T-cell (primary cell): ENCODE measurements at places on chromosomes 1 and 21.

DNA sequence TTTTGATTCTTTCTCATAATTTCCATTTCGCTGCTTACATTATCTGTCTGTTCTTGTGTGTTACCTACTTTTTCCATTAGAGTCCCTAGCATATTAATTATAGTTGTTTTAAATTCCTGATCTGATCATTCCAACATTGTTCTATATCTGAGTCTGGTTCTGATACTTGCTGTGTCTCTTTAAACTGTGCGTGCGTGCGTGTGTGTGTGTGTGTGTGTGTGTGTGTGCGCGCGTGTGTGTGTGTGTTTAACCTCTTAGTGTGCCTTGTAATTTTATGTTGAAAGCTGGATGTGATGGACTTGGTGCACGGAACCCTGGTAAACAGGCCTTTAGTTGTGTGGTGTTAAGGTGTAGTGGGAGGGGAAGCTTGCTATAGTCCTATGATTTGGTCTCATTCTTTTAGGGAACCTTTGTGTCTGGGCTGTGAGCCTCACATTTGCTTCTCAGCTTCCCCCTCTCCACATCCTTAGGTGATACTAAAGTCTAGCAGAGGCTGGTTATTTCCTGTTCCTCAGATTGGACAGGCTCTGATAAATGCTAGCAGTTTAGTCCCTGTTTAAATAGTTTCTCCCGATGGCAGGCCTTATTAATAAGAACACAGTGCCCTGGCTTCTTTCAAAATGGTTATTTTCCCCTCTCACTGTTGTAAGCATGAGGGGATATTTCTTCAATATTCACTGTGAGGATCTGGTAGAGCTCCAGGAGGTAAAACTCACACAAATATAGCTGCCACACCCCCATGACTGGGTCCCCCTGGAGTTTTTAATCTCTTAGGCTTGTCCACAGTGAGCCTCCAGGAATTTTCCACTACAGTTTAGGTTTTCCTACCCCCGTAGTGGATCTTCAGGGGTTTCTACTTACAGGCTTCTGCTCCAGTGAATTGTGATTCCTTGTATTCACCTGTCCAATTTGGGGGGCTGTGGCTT is 118.3 kb downstream of the GALNT2 start:
- no peak for DNase-seq

GRCh38 chr1:61477301-61477700 is 247.6 kb downstream of the TM2D1 start:
- no peak for DNase-seq

DNA sequence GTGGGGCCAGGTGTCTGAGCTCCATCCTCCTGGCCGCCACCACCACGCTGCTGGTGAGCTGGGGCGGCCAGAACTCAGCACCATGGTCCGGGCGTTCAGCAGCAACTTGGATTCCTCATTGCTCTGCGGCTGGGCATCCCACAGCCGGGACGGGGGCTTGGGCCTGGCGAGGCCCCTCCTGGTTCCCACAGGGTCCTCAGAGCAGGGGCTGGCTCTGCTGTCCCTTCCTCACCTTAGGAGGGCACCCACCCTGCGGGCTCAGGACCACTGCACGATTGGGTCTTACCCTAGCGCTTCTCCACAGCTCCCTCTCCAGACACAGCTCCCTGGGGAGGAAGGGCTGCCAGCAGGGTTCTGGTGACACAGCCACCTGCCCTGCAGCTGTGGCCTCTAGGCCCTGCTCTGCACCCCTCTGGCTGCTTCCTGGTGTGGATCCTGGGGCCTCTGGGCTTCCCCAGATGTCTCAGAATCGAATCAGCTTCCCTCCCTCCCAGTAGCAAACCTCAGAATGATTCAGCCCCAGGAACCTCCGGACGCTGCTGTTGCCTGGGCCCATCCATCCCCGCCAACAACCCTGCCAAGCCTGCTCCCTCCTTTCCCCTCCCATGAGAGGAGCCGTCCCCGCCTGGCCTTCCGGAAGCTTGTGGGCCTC is 25.0 kb downstream of the CRYAA start:
- no peak for DNase-seq

GRCh38 chr1:30610917-30611316 is 112.5 kb downstream of the MATN1 start:
- no peak for DNase-seq
